ENCODE measurements at places on chromosomes 16 and 17. TPM values are rescaled to one million over a fixed set of nuclear protein-coding genes. Genes with fewer than 3 reads are reported as not detected.

ZNF469 gene
- 0.99 TPM for total RNA-seq

TBC1D3E gene
- total RNA-seq = not detected

ANKFN1 gene
- total RNA-seq = 0.33 TPM

TAT gene
- not detected for total RNA-seq

CA5A gene
- total RNA-seq = not detected

PERCC1 gene
- not detected for total RNA-seq

DNA sequence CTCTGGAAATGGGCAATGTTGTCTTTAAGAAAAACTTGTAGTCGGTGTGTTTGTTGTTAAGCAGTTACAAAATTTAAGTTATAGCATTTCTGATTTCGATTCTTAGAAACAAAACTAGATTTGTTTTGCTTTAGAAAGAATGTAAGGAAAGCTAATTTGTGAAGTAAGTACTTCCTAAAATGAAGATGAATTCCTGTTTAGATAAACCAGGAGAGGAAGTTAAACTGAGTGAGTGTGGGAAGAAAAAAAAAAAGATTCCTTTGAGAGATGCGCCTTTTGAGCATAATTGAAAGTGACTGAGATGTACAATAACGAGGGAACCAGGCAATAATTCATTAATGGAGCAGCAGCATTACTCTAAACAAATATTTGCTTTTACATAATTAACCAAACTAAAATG, 52.4 kb upstream of the ALOX12 start:
- H3K4me3 ChIP-seq = no peak overlapping the region
- no peaks in the 10 kb centered on the region for H3K27me3 ChIP-seq
- DNase-seq = no peak
- no peaks in the 10 kb centered on the region for H3K36me3 ChIP-seq
- H3K4me1 ChIP-seq = peaks cover 4% of the 10 kb centered on the region

GRCh38 chr17:1271030-1271423, 783 bp downstream of the BHLHA9 start:
- no peak for DNase-seq
- H3K4me3 ChIP-seq = no peak overlapping the region
- H3K27me3 ChIP-seq = no peaks in the 10 kb centered on the region
- H3K36me3 ChIP-seq = no peaks in the 10 kb centered on the region
- peaks cover 14% of the 10 kb centered on the region for H3K4me1 ChIP-seq
- H3K27ac ChIP-seq = no peak overlapping the region

DNA sequence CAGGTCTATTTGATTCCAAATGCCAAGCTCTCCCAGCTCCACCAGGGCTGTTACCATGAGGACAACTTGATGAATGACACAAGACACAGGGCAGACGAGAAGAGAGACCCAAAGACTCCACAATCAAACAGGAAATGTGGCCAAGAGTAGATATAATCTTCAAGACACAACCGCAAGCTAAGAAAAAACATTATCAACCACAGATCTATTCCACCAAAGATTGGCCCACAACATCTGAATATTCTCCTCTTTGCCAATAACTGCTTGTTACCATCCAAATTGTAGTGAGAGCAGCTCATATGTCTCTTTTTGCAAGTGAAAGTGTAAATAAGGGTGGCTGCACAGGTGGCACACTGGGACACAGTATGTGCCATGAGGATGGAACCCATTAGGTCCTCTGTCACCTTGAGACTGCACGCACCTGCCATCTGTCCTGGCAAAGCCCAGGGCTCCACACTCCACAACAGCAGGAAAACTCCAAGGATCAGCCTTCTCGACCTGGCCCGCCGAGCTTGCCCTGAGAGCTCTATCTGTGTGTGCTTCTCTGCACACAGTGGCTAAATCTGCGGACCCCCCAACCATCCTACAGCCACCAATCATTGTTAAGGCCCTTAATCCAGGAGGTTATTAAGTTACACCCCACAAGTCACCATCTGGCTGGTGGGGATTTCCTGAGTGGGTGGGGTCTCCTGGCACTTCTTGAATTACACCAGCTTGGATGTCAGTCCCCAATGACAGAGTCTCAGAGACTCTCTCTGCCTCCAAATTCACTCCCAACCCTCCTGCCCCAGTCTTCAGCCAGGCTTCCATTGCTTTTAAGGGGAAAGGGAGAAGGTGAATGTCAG, 50.5 kb downstream of the DYNLRB2 start:
- H3K4me1 ChIP-seq = no peaks in the 10 kb centered on the region
- H3K36me3 ChIP-seq = no peaks in the 10 kb centered on the region
- no peak overlapping the region for H3K4me3 ChIP-seq
- no peaks in the 10 kb centered on the region for H3K27me3 ChIP-seq

DNA sequence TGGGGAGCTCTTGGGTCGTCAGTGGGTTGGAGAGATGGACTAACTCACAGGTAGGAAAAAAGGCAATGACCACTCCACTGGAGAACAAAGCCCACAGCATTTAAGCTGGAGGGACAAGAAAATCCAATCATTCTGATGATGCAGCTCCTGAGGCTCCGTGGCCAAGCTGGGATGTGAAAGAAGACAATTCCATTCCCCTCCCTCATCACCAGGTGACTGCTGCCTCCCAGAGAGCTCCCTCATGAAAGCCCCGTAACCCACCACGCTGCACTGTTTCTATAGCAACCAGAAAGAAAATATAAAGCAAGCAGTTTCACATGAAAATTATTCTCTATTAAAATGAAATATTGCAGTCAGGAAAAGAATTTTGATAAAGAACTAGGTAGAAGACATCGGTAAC, 15.2 kb downstream of the ANKRD11 start:
- H3K27ac ChIP-seq = no peak overlapping the region
- H3K27me3 ChIP-seq = no peaks in the 10 kb centered on the region
- H3K4me3 ChIP-seq = no peak overlapping the region
- no peaks in the 10 kb centered on the region for H3K36me3 ChIP-seq

GRCh38 chr17:20010099-20010863, 1.1 kb downstream of the SPECC1 start:
- H3K27ac ChIP-seq = peak overlapping the region; percentile 20
- no peaks in the 10 kb centered on the region for H3K27me3 ChIP-seq
- H3K4me3 ChIP-seq = peak overlapping the region; percentile 64
- peaks cover 20% of the 10 kb centered on the region for H3K4me1 ChIP-seq
- no peaks in the 10 kb centered on the region for H3K36me3 ChIP-seq
- DNase-seq = peak; percentile 62

Data from body of pancreas (tissue), 4 donors.